ENCODE measurements at places on chromosomes 3 and 15.
A peak's percentile ranks its signal among the peaks of the same experiment; 100 is the strongest.

DNA sequence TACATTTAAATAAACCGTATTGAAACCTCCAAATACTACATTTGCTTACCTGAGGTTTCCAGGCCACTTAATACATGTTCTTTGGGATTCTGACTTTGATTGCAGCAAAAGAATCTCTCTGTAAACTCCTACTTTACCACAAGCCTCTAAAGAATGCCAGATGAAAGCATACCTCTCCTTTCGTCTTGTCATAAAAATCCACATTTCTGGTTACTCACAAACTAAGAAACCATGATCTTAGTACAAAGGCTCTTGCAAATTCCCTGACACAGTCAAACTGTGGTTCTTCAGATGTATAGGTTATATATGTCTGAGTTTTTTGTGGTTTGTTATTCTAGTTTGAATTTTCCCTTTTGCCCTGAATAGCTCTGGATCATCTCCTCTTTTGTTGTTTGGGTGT lies 188.4 kb downstream of the RAP2B start:
- DNase-seq: peak; percentile 74

- no peak for DNase-seq
Measured at GRCh38 chr3:10444511-10444910, 60.9 kb downstream of the ATP2B2 start.

DNA sequence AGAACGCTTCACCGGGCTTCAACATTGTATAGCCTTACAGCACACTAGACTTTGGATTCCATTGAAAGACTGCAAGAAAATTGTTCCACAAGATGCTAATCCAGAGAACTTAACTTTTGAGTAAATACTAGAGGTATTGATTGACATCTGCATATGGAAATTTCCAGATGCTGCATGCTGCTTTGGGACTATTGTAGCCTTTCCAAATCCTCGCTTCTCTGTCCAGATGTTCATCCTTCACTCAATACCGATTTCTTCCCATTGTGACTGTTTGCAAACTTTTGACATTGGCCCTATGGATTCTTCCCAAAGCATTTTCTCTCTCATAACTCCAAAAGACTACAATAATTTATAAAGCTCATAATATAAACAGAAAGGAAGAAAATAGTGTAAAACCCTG lies 41.4 kb downstream of the COL6A6 start:
- no peak for DNase-seq

- peak; percentile 67 for DNase-seq
Measured at GRCh38 chr3:14461748-14462324, 59.4 kb downstream of the SLC6A6 start.

DNA sequence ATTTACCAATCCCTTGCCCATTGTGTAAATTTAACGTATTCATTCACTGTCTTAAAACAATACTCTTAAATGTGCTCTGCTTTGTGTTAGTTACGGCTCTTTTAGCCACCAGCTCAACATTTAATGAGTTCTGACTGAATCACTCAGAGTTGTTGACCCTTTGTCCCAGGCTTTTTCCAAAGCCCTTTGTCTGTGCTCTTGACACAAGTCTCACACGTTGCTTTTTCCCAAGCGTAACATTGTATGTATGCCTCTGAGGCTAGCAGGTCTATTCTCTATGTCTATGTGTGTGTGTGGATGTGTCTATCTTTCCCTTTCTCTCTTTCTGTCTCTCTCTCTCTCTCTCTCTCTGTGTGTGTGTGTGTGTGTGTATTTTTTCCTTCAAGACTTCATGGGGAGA lies 435.4 kb upstream of the GOLIM4 start:
- DNase-seq: no peak

DNA sequence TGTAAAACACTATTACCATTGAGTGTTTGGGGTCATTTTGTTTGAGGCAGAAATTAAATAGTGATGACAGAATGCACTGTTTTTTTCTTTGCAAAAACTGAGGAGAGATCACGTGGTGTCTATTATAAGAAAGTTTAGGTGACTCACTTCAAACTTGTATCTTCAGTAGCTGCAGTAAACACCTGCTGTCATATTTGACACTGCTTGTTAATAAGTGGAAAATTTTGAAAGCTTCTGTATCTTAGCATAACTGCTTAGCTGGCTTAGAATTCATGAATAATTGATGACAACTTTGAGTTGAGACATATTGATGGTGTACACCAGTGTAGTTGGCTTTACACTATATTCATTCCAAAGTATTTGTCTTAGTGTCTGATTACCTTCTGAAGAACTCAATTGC lies 29.7 kb upstream of the MDFIC2 start:
- DNase-seq: no peak

- DNase-seq: no peak
Measured at GRCh38 chr3:186789554-186790260, 6.3 kb downstream of the EIF4A2 start.

- DNase-seq: no peak
Measured at GRCh38 chr3:150161011-150161410, 190.3 kb upstream of the PFN2 start.

DNA sequence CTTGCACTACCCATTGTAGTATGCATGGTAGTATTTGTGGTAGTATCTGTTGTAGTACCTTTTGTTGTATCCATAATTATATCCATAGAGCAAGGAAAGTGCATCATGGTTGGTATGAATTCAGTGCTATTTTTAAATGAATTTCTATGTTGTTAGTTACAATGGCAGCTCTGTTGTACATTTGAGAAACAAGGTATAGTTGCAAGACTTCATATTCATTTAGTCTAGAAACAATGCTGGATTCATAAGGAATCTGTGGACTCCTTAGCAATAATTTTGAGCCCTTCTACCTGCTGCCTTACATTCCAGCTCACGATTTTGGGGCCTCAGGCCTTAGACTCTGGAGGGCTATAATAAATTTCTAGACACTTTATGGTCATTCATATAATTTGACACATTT lies 141.8 kb downstream of the FAM43A start:
- DNase-seq: no peak

DNA sequence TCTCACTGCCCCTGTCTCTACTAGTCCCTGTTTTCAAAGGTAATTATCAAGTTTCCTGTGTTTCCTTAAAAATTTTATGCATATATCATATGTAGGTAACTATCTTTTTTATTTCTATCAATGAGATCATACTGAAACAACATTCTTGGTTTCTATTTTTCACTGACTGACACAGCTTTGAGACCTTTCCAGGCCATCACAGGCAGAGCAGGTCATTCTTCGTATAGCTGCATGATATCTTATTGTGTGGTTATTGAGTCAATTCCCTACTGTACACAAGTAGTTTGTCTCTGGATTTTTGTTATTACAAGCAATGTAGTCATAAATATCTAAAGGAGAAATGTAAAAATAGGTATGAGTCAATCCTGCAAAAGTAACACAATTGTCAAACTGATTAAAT lies 169.6 kb downstream of the CFAP20DC start:
- DNase-seq: peak; percentile 10
